DMS53 (cell line): ENCODE measurements at places on chromosomes 16 and 17.
A peak's percentile ranks its signal among the peaks of the same experiment; 100 is the strongest.

DNA sequence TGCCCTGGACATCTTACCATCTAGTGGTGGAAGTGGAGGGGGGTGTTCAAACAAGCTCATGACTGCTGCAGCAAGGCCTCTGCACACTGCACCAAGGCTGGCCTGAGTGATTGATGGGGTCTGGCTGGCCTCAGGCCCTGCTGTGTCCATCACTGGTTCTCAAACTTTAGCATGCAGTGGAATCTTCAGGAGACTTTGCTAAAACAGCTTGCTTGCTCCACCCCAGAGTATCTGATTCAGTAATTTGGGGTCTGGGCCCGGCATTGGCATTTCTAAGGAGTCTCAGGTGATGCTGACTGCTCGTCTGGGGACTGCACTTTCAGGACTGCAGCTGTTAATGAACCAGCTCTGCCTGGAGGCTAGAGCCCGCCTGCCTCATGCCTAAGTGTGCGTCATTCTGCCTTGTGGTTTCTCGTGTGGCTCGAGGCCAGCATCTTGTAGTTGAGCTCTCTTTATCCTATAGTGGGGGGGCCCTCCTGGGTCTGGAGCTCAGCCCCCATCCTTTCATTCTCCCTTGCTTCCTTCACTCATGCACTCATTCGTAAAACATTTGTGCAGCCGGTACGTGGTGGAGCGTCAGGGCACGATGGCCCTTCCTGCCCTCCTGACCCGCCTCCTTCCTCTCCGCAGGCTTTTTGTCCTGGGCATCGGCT is 4.1 kb downstream of the MGAT5B start:
- DNase-seq, result no peak

- no peak for DNase-seq
Observed at GRCh38 chr16:20347666-20348364, 4.7 kb downstream of the UMOD start.

DNA sequence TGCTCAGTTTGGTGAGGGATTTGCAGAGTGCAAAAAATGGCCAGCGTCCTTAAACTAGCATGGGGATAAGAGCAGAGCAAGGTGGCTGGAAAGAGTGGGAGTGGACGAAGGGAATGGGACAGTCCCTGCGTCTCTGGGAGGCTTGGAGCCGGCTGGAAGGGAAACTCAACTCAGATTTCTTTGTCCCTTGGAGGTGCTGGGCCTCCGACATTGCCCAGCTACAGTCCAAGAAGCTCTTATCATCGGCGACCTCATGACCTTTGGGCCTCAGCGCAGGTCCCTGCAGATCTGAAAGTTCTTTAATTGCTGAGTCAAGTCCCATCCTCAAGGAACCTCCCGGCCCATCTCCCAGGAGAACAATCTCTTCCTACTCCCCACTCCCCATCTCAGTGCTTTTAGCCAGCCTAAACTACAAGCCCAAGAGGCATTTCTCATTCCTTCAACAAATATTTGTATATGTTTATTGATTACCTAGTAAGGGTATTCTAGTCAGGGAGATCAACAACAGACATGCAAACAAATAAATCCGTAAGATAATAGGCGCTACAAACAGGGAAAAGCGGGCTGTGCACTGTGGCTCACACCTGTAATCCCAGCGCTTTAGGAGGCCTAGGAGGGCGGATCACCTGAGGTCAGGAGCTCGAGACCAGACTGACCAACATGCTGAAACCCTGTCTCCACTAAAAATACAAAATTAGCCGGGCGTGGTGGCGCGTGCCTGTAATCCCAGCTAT is 985 bp upstream of the TMEM107 start:
- DNase-seq, result peak; percentile 65

- DNase-seq, result no peak
Observed at GRCh38 chr17:20191056-20191455, 181.9 kb downstream of the SPECC1 start.

DNA sequence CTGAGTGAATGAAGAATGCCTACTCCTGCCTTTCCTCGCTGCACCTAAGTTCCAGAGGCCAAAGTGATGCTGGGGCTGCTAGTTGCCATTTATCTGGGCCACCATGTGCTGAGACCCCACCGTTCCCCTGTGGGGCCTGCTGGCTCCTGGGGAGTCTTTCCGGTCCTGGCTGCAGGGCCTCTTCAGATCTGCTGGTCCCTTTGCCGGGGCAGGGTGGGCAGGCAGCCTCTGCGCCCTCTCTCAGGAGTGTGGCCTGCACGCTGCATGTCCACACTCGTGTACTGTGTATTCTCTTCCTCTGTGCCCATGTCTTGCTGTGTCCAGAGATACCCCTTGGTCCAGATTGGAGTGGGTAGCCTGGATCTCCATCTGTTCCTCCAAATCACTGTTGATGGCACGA is 151.8 kb upstream of the MED13 start:
- DNase-seq, result no peak
